ENCODE measurements at places on chromosomes 11 and 22. TPM values are rescaled to one million over a fixed set of nuclear protein-coding genes. Genes with fewer than 3 reads are reported as not detected.

GRCh38 chr22:50523806-50524675 is 1.4 kb downstream of the SCO2 start:
- peak overlapping the region; percentile 94 for H3K27ac ChIP-seq
- no peaks in the 10 kb centered on the region for H3K27me3 ChIP-seq
- peaks cover 11% of the 10 kb centered on the region for H3K36me3 ChIP-seq
- peak overlapping the region; percentile 90 for H3K4me3 ChIP-seq

Gene TBX1
- 0.12 TPM for total RNA-seq

Gene PYGM
- 4.5 TPM for total RNA-seq

DNA sequence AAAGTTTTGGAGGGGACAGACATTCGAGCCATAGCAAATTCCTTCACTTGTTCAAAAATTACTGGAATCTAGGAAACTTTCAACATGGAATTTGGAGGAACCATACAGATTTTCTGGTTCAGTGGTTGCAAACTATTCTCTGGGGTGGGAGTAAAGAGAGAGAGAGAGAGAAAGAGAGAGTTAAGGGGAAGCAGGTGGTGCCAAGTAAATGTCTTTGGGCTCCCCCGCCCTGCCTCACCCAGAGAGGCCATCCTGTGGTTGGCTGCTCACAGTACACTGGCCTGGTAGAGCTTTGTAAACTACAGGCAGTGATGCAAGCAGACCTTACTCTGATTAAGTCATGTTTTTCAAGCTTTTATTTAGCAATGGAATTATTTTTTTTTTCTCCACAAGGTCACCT is 82.6 kb downstream of the ADAMTS15 start:
- no peaks in the 10 kb centered on the region for H3K27me3 ChIP-seq
- no peak overlapping the region for H3K4me3 ChIP-seq
- H3K27ac ChIP-seq, result no peak overlapping the region
- H3K4me1 ChIP-seq, result no peaks in the 10 kb centered on the region
- no peaks in the 10 kb centered on the region for H3K36me3 ChIP-seq

- DNase-seq, result no peak
- no peaks in the 10 kb centered on the region for H3K4me1 ChIP-seq
- H3K4me3 ChIP-seq, result no peak overlapping the region
- no peaks in the 10 kb centered on the region for H3K27me3 ChIP-seq
- H3K36me3 ChIP-seq, result no peaks in the 10 kb centered on the region
Measured at GRCh38 chr11:127996825-127997224, 590.5 kb downstream of the ETS1 start.

- no peaks in the 10 kb centered on the region for H3K36me3 ChIP-seq
- no peak overlapping the region for H3K4me3 ChIP-seq
- no peak for DNase-seq
- no peaks in the 10 kb centered on the region for H3K4me1 ChIP-seq
- no peaks in the 10 kb centered on the region for H3K27me3 ChIP-seq
- H3K27ac ChIP-seq, result no peak overlapping the region
Measured at GRCh38 chr11:81995889-81996288, 737.8 kb downstream of the FAM181B start.

Gene FIBIN
- not detected for total RNA-seq

GRCh38 chr11:26028393-26028911 is 303.5 kb upstream of the ANO3 start:
- no peak overlapping the region for H3K4me3 ChIP-seq
- no peak overlapping the region for H3K27ac ChIP-seq
- H3K27me3 ChIP-seq, result no peaks in the 10 kb centered on the region
- no peaks in the 10 kb centered on the region for H3K36me3 ChIP-seq
- no peak for DNase-seq

- no peaks in the 10 kb centered on the region for H3K4me1 ChIP-seq
- H3K4me3 ChIP-seq, result no peak overlapping the region
- no peaks in the 10 kb centered on the region for H3K27me3 ChIP-seq
- DNase-seq, result no peak
- no peaks in the 10 kb centered on the region for H3K36me3 ChIP-seq
Measured at GRCh38 chr11:93476796-93477195, 66.4 kb downstream of the SMCO4 start.

DNA sequence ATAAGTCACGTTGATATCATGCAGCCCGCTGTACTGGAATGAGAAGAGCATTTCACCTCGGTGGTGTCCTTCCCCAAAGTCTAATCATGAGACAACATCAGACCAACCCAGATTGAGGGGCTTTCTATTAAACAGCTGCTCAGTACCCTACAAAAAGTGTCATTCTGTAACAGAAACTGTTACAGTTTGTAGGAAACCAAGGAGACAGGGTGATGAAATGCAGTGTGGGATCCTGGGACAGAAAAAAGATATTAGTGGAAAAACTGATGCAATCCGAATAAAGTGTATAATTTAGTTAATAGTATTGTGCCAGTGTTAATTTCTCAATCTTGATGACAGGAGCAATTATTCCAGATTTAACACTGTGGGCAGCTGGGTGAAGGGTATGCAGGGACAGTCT is 128.0 kb downstream of the MICAL2 start:
- H3K4me3 ChIP-seq, result no peak overlapping the region
- H3K27ac ChIP-seq, result peak overlapping the region; percentile 84
- no peak for DNase-seq

GRCh38 chr11:27242591-27242990 is 120.4 kb downstream of the CCDC34 start:
- no peaks in the 10 kb centered on the region for H3K4me1 ChIP-seq
- no peak overlapping the region for H3K4me3 ChIP-seq
- H3K27ac ChIP-seq, result no peak overlapping the region
- DNase-seq, result no peak
- no peaks in the 10 kb centered on the region for H3K27me3 ChIP-seq

- DNase-seq, result no peak
- H3K27ac ChIP-seq, result no peak overlapping the region
- H3K4me3 ChIP-seq, result no peak overlapping the region
- H3K27me3 ChIP-seq, result no peaks in the 10 kb centered on the region
- H3K4me1 ChIP-seq, result no peaks in the 10 kb centered on the region
- H3K36me3 ChIP-seq, result peaks cover 6% of the 10 kb centered on the region
Measured at GRCh38 chr22:44210722-44211121, 30.0 kb downstream of the PARVG start.

DNA sequence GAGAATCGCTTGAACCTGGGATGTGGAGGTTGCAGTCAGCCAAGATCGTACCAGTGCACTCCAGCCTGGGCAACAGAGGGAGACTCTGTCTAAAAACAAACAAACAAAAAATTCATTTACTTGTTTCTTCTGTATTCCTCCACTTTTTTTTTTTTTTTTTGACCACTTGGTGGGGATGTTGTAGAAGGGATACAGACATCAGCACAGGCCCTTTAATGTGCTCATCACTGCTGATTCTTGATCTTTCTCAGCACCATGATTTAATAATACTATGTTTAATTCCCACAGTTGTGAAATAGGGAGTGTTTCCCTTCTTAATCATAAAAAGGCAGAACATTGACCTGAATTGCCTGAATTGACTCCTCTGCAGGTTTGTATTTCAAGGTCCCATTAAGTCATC is 4.5 kb downstream of the TTC9C start:
- no peak for DNase-seq
- peaks cover 12% of the 10 kb centered on the region for H3K36me3 ChIP-seq
- H3K4me3 ChIP-seq, result no peak overlapping the region
- no peaks in the 10 kb centered on the region for H3K27me3 ChIP-seq
- peaks cover 30% of the 10 kb centered on the region for H3K4me1 ChIP-seq

- peaks cover 8% of the 10 kb centered on the region for H3K27me3 ChIP-seq
- no peak for DNase-seq
- no peaks in the 10 kb centered on the region for H3K4me1 ChIP-seq
Measured at GRCh38 chr22:31983911-31984656, 39.7 kb downstream of the YWHAH start.

Gene TEX54
- total RNA-seq, result 0.77 TPM

Gene CALCA
- total RNA-seq, result not detected

- H3K4me3 ChIP-seq, result no peak overlapping the region
- DNase-seq, result no peak
- H3K27ac ChIP-seq, result no peak overlapping the region
- H3K36me3 ChIP-seq, result peaks cover 3% of the 10 kb centered on the region
- peaks cover 37% of the 10 kb centered on the region for H3K4me1 ChIP-seq
Measured at GRCh38 chr22:46479046-46479445, 58.4 kb downstream of the CELSR1 start.

DNA sequence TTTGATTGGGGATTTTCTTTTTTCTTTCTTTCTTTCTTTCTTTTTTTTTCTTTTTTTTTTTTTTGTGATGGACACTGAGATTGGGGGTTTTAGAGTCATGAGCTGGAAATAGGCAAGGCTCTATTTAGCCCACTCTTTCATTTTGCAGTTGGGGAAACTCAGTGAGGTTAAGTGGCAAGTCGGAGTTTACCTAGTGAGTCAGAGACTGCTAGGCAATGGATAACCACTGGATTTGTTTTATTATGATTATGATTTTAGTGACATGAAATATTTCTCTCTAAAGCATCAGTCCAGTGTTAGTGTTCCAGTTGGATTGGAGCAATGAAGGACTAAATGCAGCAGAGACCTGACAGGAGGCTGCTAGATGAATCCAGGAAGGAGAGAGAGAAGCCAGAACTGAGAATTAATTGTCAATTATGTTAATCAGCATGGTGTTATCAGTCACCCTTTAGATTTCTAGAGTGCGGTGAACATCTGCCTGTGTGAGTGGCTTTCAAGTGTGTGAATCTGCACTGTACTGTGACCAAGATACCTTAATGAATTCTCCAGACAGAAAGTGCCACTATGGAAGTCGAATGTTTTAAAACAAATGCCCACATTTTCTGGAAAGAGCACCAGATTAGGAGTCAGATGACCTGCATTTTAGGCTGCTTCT is 10.9 kb downstream of the BMAL1 start:
- peaks cover 3% of the 10 kb centered on the region for H3K36me3 ChIP-seq
- DNase-seq, result no peak
- H3K4me1 ChIP-seq, result peaks cover 84% of the 10 kb centered on the region
- H3K27me3 ChIP-seq, result no peaks in the 10 kb centered on the region
- H3K4me3 ChIP-seq, result peak overlapping the region; percentile 62
- peak overlapping the region; percentile 99 for H3K27ac ChIP-seq

GRCh38 chr22:39132281-39132680 is 20.2 kb downstream of the CBX7 start:
- DNase-seq, result no peak
- H3K27me3 ChIP-seq, result no peaks in the 10 kb centered on the region
- H3K4me1 ChIP-seq, result peaks cover 7% of the 10 kb centered on the region

Gene HBG1
- total RNA-seq, result not detected

GRCh38 chr11:120298461-120298860 is 26.6 kb upstream of the TLCD5 start:
- H3K4me1 ChIP-seq, result no peaks in the 10 kb centered on the region
- H3K36me3 ChIP-seq, result no peaks in the 10 kb centered on the region
- H3K27ac ChIP-seq, result no peak overlapping the region
- no peak for DNase-seq
- peaks cover 73% of the 10 kb centered on the region for H3K27me3 ChIP-seq

Gene GAS2L1
- 0.79 TPM for total RNA-seq

DNA sequence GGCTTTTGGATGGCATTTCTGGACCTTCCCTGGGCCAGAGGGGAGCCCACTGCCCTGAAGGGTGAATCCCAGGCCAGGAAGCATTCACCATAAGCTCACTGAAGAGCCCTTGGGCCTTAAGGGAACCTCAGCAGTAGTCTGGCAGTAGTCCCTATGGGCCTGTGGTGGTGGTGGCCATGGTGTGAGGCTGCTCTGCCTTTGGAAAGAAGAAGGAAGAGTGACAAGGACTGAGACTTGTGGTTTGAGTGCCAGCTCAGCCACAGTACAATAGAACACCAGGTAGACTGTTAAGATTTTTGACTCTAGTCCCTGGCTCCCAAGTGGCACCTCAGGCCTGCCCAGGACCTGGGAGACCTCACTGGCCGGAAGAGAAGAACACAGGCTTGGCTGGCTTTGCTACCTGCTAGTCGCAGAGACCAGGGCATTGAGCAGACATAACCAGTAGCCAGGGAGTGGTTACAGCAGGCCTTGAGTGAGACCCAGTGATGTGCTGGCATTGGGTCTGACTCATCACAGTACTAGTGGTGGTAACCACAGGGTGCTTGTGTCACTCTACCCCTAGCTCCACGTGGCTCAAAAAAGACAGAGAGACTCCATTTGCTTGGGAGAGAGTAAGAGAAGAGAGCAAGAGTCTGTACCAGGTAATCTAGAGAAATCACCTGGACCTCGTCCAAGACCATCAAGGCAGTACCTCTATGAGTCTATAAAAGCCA is 259.8 kb upstream of the BLID start:
- peak; percentile 33 for DNase-seq
- H3K4me1 ChIP-seq, result no peaks in the 10 kb centered on the region
- H3K27me3 ChIP-seq, result peaks cover 8% of the 10 kb centered on the region
- no peak overlapping the region for H3K4me3 ChIP-seq
- peaks cover 4% of the 10 kb centered on the region for H3K36me3 ChIP-seq
- no peak overlapping the region for H3K27ac ChIP-seq
